ENCODE measurements at places on chromosomes 5 and 9. TPM values are rescaled to one million over a fixed set of nuclear protein-coding genes. Genes with fewer than 3 reads are reported as not detected.

The PTGS1 gene
- total RNA-seq, result 0.28 TPM

The PCDHB15 gene
- 0.17 TPM for total RNA-seq

The MARCOL gene
- total RNA-seq, result not detected

The ECSCR gene
- 0.32 TPM for total RNA-seq

DNA sequence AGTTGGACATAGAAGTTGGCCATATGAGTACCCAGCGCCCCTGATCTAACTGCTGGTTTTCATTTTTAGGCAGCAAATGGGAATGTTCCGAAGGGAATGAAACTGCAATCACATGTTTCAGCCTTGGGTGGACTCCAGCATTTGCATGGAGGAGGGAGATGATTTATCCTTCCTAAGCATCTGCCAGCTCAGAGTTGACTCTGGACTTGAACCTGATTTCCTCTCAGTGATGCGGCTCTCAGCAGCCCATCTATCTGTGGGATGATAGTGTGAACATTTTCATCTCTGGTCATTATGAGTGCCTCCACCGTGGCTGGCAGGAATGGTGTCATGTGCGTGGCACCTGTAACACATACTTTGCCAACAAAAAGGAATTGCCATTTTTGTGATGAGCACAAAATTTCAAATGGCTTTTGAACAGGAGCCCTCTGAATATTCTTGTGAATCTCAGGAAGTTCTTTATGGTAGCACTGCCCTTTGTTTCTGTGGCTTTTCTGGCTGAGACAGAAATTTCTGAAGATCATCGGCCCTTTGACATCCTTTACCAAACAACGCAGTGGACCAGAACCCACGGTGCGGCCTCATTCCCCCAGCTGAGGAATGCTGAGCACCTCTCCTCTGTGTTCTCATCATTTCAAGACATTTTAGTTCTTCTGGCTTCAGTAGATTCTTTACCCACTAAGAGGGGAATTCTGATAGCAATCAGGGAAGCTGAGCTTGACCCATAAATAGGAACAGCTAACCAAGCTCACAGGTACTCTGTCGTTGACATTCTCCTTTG, 28.5 kb downstream of the FUBP3 start:
- no peak overlapping the region for H3K4me3 ChIP-seq
- H3K4me1 ChIP-seq, result no peaks in the 10 kb centered on the region
- H3K27ac ChIP-seq, result no peak overlapping the region
- no peak for DNase-seq
- H3K36me3 ChIP-seq, result peaks cover 11% of the 10 kb centered on the region
- no peaks in the 10 kb centered on the region for H3K27me3 ChIP-seq

GRCh38 chr9:77125665-77126064, 51.7 kb upstream of the VPS13A start:
- DNase-seq, result no peak
- H3K27me3 ChIP-seq, result peaks cover 5% of the 10 kb centered on the region
- H3K4me1 ChIP-seq, result no peaks in the 10 kb centered on the region

GRCh38 chr5:104347119-104347708, 784.6 kb upstream of the NUDT12 start:
- DNase-seq, result no peak
- no peaks in the 10 kb centered on the region for H3K27me3 ChIP-seq
- no peak overlapping the region for H3K4me3 ChIP-seq
- no peaks in the 10 kb centered on the region for H3K36me3 ChIP-seq
- H3K4me1 ChIP-seq, result no peaks in the 10 kb centered on the region

DNA sequence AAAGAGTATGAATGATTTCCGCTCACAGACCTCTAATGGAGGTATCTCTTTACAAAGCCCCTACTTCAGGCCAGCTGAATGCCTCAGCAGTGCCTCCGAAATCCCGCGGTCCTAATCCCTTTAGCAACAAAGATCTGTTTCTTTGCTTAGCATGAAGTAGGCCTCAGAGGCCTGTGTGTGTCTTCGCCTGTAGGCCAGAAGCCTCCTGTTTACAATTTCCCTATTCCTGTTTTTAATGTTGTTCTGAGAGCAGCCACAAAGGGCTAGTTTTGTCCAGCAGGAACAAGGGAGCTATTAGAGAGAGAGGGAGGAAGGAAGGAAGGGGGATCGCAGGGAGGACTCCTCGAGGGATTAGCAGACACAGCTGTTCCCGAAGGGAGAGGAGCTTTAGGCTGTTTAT, 166.4 kb upstream of the SPRY4 start:
- H3K27ac ChIP-seq, result no peak overlapping the region
- no peaks in the 10 kb centered on the region for H3K36me3 ChIP-seq
- no peak for DNase-seq

GRCh38 chr9:119334745-119335144, 34.5 kb downstream of the BRINP1 start:
- no peak overlapping the region for H3K27ac ChIP-seq
- no peak overlapping the region for H3K4me3 ChIP-seq
- H3K36me3 ChIP-seq, result no peaks in the 10 kb centered on the region
- no peaks in the 10 kb centered on the region for H3K27me3 ChIP-seq
- no peak for DNase-seq
- H3K4me1 ChIP-seq, result no peaks in the 10 kb centered on the region

- no peak overlapping the region for H3K27ac ChIP-seq
- H3K36me3 ChIP-seq, result no peaks in the 10 kb centered on the region
- no peak overlapping the region for H3K4me3 ChIP-seq
- H3K4me1 ChIP-seq, result no peaks in the 10 kb centered on the region
- no peak for DNase-seq
Measured at GRCh38 chr5:107873877-107874276, 203.1 kb upstream of the EFNA5 start.

GRCh38 chr5:39455645-39456044, 30.9 kb upstream of the DAB2 start:
- H3K27me3 ChIP-seq, result no peaks in the 10 kb centered on the region
- no peaks in the 10 kb centered on the region for H3K36me3 ChIP-seq
- no peak overlapping the region for H3K27ac ChIP-seq

DNA sequence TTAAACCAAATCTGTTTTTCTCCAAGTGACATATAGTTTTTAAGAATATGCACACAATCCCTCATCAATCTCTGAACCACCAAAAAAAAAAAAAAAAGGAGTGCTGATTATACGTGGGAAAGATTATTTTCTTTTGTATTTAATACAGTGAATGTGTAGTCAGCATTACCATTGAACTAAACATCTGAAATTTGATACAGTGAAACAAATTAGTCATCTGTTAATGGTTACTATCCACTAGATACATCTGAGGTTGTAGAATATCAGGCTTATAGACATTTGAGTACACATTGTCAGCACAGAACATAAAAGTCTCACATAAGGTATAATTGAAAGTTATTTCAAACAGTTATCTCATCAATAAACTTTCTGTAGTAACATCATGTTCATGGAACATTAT, 87.0 kb downstream of the SLF1 start:
- DNase-seq, result no peak
- H3K27ac ChIP-seq, result no peak overlapping the region
- no peak overlapping the region for H3K4me3 ChIP-seq
- H3K27me3 ChIP-seq, result no peaks in the 10 kb centered on the region
- no peaks in the 10 kb centered on the region for H3K4me1 ChIP-seq

DNA sequence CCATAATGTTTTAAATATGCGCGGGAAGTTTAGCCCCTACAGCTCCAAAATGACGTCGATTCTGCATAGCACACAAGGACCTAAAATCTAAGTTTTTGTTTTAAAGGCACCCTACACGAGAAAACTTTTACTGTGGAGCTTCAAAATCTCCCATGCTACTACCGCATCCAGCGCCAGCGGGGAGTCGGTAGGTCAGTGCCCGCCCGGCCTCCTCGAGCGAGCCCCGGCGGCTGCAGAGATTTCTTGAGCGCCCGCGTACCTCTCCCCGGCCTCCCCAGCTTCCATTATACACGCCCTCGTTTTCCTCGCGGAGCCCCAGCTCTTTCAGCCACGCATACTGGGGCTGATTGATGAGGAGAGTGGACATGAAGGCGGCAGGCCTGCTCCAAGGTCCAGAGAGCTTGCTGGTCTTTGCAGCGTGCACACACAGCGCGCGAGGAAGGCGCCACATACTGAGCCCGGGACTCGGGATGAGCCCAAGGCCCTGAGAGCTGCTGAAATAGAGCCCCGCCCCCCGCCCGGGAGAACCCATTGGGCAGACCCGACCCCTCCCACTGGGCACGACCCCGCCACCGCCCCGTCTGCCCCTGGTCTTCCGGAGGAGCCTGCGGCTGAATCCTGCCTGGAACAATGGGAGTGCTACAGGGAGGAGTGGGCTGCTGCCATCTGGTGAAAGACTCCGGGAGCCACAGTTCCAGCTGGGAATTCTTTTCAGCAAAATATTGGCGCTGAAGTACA, at the start of gene ALDH7A1:
Gene ALDH7A1, minus strand, starts transcription at position 472 of the 738 bp plus-strand sequence. Its CDS starts 21 bp downstream, at position 451.
- H3K4me3 ChIP-seq, result peak within 1 kb of the TSS; percentile 51
- no peak within 1 kb of the TSS for H3K27ac ChIP-seq
- no peaks in the 10 kb centered on the region for H3K36me3 ChIP-seq
- DNase-seq, result peak; percentile 39
- peaks cover 12% of the 10 kb centered on the region for H3K4me1 ChIP-seq

DNA sequence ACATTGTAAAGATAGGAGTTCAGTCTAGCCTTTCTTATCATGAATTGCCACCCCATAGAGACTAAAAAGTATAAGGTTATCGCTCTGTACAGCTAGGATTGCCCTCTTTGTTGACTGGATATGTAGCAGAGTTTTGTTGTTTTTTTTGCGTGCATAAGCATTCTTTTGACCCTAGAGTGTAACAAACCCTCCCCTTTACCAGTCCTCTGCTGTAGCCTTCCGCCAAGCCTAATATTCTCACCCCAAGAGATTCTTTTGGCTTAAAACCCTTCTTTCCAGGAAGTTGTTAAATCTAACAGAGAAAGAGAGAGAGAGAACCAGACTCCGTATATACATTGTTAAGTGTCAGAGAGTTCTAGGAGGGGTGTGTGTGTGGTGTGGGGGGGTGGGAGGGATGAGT, 113.9 kb downstream of the FGF1 start:
- no peak overlapping the region for H3K27ac ChIP-seq
- H3K4me3 ChIP-seq, result no peak overlapping the region
- peaks cover 3% of the 10 kb centered on the region for H3K4me1 ChIP-seq
- H3K36me3 ChIP-seq, result no peaks in the 10 kb centered on the region
- no peaks in the 10 kb centered on the region for H3K27me3 ChIP-seq

Measured in CD4-positive, alpha-beta memory T cell (primary cell).